ENCODE measurements at places on chromosomes 7 and 10.

DNA sequence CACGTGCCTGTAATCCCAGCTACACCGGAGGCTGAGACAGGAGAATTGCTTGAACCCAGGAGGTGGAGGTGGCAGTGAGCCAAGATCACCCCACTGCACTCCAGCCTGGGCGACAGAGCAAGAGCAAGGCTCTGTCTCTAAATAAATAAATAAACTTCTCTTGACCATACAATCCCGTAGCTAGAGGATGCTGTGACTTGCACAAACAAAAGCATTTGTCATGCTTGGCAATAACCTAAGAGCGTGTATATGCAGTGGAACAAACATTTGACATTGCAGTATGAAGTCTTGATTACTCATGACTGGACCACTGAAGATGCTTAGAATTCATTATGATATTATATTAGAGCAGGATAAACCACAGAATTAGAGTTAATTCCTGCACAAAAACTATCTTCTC, 1.4 kb upstream of the C7orf57 start:
- peak; percentile 53 for DNase-seq

GRCh38 chr10:116669080-116669479, 48.3 kb downstream of the PNLIPRP2 start:
- no peak for DNase-seq

- DNase-seq = no peak
Measured at GRCh38 chr10:73296946-73297345, 44.5 kb upstream of the MRPS16 start.

DNA sequence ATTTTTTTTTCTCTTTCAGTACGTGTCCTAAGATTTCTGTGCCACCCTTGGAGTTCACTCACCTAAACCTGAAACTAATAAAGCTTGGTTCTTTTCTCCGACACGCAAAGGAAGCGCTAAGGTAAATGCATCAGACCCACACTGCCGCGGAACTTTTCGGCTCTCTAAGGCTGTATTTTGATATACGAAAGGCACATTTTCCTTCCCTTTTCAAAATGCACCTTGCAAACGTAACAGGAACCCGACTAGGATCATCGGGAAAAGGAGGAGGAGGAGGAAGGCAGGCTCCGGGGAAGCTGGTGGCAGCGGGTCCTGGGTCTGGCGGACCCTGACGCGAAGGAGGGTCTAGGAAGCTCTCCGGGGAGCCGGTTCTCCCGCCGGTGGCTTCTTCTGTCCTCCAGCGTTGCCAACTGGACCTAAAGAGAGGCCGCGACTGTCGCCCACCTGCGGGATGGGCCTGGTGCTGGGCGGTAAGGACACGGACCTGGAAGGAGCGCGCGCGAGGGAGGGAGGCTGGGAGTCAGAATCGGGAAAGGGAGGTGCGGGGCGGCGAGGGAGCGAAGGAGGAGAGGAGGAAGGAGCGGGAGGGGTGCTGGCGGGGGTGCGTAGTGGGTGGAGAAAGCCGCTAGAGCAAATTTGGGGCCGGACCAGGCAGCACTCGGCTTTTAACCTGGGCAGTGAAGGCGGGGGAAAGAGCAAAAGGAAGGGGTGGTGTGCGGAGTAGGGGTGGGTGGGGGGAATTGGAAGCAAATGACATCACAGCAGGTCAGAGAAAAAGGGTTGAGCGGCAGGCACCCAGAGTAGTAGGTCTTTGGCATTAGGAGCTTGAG, at the start of gene CFTR:
Gene CFTR (plus strand): TSS at position 801 of the 830 bp plus-strand sequence. CDS start 70 bp downstream, outside the sequence.
- DNase-seq = no peak

DNA sequence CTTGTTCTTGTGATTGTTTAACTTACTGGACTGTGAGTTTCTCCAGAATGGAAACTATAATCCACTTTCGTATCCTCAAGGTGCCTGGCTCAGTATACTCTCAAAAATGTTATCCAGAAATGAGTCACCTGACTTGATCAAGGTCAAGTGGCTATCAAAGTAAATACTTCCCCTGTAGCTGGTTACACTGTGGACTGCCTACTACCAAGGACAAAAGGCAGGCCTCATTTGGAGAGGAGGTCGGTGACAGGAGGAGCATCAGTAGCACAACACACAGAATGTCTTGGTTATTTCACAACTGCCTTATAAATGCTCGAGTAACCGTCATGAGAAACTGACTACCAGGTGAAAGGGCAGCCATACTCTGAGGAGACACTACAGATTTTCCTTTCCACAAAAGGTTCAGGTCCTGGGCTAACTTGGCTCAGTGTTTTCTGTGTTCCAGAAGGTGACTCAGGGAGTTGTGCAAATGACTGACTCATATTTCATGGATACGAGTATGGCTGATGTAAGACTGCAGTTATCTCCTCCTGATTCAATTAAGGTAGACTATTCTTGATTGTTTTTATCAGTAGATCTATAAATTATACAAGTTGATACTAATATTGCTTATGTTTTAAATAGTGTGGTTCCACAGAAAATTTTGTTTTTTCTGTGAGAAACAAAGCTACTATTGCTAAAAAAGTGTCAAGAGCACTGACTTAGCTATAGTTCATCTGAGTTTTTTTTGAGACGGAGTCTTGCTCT, 4.2 kb upstream of the CCNY start:
- no peak for DNase-seq

GRCh38 chr10:130744631-130745030, 566.9 kb downstream of the TCERG1L start:
- DNase-seq = no peak

DNA sequence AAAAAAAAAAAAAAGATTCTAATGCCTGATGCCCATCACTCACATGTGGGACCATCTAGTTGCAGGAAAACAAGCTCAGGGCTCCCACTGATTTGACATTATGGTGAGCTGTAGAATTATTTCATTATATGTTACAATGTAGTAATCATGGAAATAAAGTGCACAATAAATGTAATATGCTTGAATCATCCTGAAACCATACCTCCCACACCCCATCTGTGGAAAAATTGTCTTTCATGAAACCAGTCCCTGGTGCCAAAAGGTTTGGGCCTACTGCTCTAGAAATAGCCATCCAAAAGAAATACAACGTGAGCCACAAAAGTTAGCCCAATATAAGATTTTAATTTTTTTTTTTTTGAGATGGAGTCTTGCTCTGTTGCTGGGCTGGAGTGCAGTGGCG, 265.1 kb downstream of the PRPF18 start:
- no peak for DNase-seq

DNA sequence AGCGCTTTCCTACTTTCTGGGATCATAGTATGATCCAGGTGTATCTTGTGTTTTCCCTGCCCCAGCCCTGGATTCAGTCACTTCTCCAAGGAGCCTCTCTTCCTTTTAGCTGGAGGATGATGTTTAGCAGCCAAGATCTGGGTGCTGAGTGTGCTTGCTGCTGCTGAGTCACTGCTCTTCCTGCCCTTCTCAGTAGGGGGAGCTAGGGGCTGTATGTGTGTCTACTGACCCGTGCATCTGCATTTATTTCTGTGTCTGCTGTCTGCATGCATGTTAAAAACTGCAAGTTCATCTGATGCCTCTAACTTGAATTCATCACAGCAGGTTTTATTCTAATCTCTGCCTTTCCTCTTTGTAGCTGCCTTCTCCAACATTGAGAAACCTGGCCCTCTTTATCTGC, 31.6 kb downstream of the MGMT start:
- no peak for DNase-seq

DNA sequence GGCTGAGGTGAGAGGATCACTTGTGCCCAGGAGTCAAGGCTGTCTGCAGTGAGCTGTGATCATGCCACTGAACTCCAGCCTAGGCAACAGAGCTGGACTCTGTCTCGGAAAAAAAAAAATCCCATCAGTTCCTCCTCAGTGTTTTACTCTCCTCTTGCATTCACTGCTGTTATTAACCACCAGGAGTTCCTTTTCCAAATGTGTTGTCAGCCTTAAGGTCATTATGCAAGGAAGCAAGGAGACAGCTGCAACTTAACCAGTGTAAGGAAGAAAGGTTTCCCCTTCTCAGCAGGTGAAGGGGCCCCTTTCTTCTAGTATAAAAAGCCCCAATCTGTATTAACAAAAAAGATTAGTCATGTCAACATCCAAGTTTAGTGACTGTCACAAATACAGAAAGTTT, 86.6 kb upstream of the LEP start:
- no peak for DNase-seq

GRCh38 chr7:96189129-96189820, 132.6 kb downstream of the SLC25A13 start:
- no peak for DNase-seq

- no peak for DNase-seq
Measured at GRCh38 chr10:110241407-110241806, 34.0 kb downstream of the MXI1 start.

DNA sequence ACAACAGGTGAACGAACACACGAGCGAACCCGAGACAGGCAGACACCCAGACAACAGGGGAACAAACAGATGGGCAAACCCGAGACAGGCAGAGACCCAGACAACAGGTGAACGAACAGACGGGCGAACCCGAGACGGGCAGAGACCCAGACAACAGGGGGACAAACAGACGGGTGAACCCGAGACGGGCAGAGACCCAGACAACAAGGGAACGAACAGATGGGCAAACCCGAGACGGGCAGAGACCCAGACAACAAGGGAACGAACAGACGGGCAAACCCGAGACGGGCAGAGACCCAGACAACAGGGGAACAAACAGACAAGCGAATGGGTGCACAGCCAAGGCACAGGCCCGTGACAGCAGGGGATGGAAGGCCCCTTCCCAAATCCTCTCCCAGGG, 264.7 kb downstream of the ELFN1 start:
- DNase-seq = no peak

DNA sequence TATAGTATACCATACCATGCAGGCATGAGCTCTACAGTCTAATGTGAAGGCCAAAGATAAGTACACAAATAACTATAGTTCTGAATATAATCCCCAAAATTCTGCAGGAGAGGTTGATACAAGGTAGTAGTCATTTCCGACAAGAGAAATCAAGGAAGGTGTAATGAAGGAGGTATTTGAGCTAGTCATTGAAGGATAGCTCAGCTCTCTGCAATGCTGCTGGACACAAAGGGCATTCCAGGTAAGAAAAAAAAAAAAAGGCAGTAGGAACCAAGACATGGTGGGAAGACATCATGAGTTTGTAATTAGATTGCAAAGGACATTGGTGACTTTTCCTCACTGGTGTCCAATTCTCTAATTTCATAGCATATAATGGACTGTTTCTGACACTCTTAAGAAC, 285.3 kb downstream of the AHR start:
- DNase-seq = no peak

DNA sequence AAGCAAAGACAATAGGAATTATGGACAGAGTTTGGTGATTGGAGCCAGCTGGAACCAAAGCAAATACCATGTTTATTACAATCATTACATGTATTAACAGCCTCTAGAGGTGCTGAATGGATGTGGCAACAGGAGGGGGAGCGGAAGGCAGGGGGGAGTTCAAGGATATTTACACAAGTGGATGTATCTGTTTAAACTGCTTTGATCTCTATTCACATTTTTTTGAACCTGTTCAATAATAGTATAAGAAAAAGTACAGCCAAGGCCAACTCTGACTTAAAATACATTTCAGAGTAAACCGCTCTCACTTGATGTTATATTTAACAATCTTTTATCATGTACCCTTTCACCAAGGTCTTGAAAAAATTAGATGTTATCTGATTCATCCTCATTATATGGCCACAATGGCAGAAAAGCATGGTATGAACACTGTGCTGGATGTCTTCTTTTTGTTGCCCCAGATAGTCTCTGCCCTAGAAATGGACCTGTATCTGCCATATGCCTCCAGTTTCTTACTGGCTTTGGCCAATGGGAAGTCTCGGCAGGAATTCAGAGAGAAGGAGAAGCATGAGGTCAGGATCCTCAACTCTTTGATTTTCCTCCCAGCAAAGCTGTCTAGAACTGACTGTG, 88.2 kb upstream of the FAM133B start:
- no peak for DNase-seq

GRCh38 chr7:108402865-108403264, 53.4 kb downstream of the NRCAM start:
- DNase-seq = no peak

DNA sequence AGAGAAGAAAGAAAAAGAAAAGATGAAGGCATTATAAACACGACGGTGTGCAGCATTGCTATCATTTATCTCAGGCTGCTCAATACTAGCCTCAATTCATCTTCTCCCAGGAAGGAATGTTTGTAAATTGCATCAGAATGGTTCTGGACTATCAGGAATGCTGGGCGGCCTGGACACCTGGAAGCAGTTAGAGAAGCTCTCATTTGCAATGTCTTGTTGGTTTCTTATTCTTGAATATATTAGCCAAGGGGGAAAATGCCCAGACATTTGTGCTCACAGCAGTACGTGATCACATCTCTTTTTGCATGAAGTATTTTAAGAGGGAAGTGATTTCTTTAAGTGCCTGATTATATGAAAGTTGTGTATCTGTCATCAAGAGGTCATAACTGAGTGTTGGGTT, 85.6 kb upstream of the IMMP2L start:
- no peak for DNase-seq

DNA sequence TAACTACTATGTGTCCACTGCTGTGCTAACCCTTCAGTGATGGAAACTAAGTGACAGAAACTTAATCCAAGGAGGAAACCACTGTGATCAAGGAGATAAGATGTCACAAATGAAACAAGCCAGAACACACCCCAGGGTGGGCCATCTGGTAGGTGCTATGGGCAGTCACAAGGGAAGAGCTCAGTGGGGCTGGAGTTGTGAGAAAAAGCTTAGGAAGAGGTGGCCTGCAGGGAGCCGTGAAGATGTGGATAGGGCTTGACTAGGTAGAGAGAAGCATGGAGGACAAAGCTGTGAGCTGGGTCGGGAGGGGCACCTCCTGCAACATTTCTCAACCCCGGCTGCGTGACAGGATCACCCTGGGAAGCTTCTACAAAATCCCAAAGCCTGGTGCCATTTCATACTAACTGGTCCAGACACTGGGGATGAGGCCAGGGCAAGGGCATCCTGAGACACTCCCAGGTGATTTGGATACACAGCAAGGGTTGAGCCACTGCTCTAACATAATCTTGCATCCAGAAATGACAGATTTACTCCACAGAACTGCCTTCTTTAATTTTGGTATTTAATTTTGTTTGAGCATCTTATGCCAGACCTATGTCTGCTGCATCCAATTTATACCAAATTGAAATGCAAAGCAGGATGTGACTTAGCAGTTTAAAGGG, 69.3 kb downstream of the OSBPL3 start:
- DNase-seq = no peak

- DNase-seq = no peak
Measured at GRCh38 chr7:135160098-135160857, 10.2 kb downstream of the CYREN start.

GRCh38 chr7:98297626-98298286, 16.3 kb downstream of the BRI3 start:
- DNase-seq = no peak

GRCh38 chr10:72145657-72146056, 57.3 kb upstream of the SPOCK2 start:
- no peak for DNase-seq

GRCh38 chr7:37440738-37441385, 7.8 kb downstream of the ELMO1 start:
- no peak for DNase-seq

GRCh38 chr10:133326745-133327650, 9.7 kb downstream of the CALY start:
- DNase-seq = no peak

- peak; percentile 54 for DNase-seq
Measured at GRCh38 chr10:114261076-114261475, 22.0 kb downstream of the VWA2 start.

- no peak for DNase-seq
Measured at GRCh38 chr10:21687266-21688008, 153.4 kb downstream of the MLLT10 start.

- DNase-seq = no peak
Measured at GRCh38 chr10:85531706-85532105, 834.9 kb downstream of the GRID1 start.

- no peak for DNase-seq
Measured at GRCh38 chr7:101723835-101724234, 93.6 kb upstream of the CUX1 start.

All from SJSA1 (cell line).